HT1080 (cell line): ENCODE measurements at places on chromosomes 16 and 17. TPM values are rescaled to one million over a fixed set of nuclear protein-coding genes. Genes with fewer than 3 reads are reported as not detected.

The HES7 gene
- 0.43 and 1.8 TPM in 2 replicates for total RNA-seq

GRCh38 chr16:86676254-86676670 lies 97.9 kb downstream of the FOXL1 start:
- peak; percentile 81 for DNase-seq

- DNase-seq: no peak
These were observed 16.0 kb downstream of the RAB11FIP3 start for GRCh38 chr16:441447-441846.

The DHX58 gene
- 4.9 and 5.7 TPM in 2 replicates for total RNA-seq

The PRKCB gene
- not detected in 2 replicates for total RNA-seq

The PRAC1 gene
- total RNA-seq: not detected in 2 replicates
